Gastroesophageal sphincter (tissue), 4 donors: ENCODE measurements at places on chromosomes 1 and 21. TPM values are rescaled to one million over a fixed set of nuclear protein-coding genes. Genes with fewer than 3 reads are reported as not detected.

Gene DIO1
- not detected for total RNA-seq

Gene CHI3L1
- total RNA-seq: not detected

Gene CA6
- not detected for total RNA-seq

Gene REN
- total RNA-seq: not detected

Gene HP1BP3
- 221 TPM for total RNA-seq

Gene HFM1
- 0.77 TPM for total RNA-seq

Gene AADACL4
- not detected for total RNA-seq

Gene RSPH1
- total RNA-seq: 1.9 TPM

Gene TEDDM1
- total RNA-seq: not detected

Gene KTI12
- total RNA-seq: 7.4 TPM

Gene ADGRL2
- total RNA-seq: 141 TPM

Gene CDK18
- total RNA-seq: 13.7 TPM

Gene PDPN
- 20.1 TPM for total RNA-seq

Gene MROH9
- total RNA-seq: not detected
